CD4-positive, alpha-beta T cell treated with Interleukin-15 for 1 hour (primary cell): ENCODE measurements at places on chromosomes 1 and 21.

DNA sequence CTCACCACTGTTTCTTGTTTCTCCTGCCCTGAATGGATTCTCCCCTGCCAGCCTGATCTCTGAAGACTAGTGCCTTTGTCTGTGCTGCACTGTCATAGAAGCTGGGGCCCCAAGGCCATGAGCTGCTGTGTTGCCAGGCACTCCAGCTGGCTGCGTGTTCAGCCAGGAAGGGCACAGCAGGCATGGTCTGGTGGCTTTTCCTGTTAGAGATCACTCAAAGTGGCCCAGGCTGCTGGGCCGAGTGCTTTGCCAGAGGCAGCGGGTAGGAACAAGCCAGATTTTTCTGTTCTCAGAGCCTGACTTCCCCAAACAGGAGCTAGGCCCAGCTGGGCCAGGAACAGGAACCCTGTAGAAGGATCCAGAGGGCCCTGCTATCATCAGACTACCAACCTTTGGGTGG is 5.2 kb downstream of the ADPRS start:
- DNase-seq: no peak

- no peak for DNase-seq
Measured at GRCh38 chr1:153344718-153345025, 4.0 kb downstream of the PGLYRP4 start.

- DNase-seq: no peak
Measured at GRCh38 chr1:2145946-2146835, 48.4 kb downstream of the FAAP20 start.

GRCh38 chr1:245901565-245901964 is 605.5 kb downstream of the SMYD3 start:
- no peak for DNase-seq

GRCh38 chr1:66088787-66089186 is 296.1 kb downstream of the PDE4B start:
- DNase-seq: no peak

- no peak for DNase-seq
Measured at GRCh38 chr1:19325958-19326747, 14.0 kb downstream of the SLC66A1 start.

DNA sequence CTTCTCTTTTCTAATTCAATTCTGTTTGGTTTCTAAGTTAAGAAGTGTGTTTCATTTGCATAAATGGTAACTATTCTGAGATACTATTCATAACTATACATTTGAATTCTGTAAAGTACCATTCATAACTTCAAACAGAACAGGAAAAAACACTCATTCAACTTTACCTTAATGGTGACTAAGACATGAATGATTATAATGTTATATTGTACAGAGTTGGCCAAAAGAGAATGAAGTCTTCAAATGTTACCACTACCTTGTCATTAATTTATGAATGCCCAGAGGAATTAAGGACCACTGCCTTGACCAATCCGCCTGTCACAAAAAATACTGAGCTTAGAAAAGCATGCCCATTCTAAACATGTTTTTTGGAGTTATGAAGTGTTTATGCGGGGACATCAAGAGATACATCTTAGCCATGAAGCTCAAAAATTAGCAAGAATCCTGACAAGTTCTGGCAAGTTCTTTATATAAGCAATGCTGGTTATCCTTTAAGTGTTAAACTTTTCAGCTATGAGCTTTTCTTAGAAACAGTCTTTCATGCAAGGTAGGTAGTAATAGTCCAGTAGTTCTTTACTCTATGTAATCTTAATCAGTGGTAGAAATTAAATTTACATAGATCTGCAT is 7.9 kb downstream of the WASF2 start:
- no peak for DNase-seq

GRCh38 chr1:94503153-94503552 is 38.4 kb downstream of the F3 start:
- DNase-seq: no peak
